Stimulated activated CD4-positive, alpha-beta T cell treated with anti-CD3 and anti-CD28 coated beads, Interleukin-12 subunit alpha, Interleukin-12 subunit beta, amount 100 ng/mL, for 24 hours (primary cell): ENCODE measurements at places on chromosomes 1 and 21.

- DNase-seq: no peak
Measured at GRCh38 chr1:230650300-230650699, 8.0 kb downstream of the COG2 start.

- DNase-seq: no peak
Measured at GRCh38 chr21:43361127-43361492, 65.8 kb downstream of the SIK1 start.

- no peak for DNase-seq
Measured at GRCh38 chr1:85224734-85225623, 24.2 kb upstream of the SYDE2 start.

DNA sequence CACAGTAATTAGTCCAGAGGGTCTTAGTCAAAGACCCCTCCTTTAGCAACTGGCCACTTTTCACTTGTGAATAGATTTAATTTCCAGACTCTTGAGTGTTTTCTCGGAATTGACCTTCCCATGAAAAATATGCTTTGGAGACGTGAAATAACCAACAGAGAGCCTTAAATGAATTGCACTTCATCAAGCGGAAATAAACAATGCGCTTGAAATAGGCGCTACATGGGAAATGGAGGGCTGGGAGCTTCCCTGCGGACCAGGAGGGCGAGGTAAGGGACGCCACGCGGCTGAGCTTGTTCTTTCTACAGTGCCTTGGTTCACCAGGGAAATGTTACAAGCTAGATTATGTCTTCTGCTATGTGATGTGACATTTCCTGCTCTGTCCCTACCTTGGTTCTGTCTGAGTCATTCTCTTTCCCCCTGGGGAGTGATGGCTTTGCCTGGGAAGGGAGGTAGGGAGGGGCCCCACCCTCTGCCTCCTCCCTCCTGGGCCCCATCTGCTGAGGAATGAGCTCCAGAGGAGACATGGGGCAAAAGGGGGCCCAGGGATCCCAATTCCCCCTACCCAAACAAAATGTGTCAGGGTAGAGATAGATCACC, 619.3 kb downstream of the PTPRU start:
- no peak for DNase-seq

- DNase-seq: no peak
Measured at GRCh38 chr21:17679002-17679600, 66.4 kb upstream of the BTG3 start.

GRCh38 chr1:84301004-84301784, at the start of gene SAMD13:
Gene SAMD13, plus strand, starts transcription at chr1:84301708. Its CDS starts 1,527 bp downstream, at chr1:84303235.
- DNase-seq: peak; percentile 15

DNA sequence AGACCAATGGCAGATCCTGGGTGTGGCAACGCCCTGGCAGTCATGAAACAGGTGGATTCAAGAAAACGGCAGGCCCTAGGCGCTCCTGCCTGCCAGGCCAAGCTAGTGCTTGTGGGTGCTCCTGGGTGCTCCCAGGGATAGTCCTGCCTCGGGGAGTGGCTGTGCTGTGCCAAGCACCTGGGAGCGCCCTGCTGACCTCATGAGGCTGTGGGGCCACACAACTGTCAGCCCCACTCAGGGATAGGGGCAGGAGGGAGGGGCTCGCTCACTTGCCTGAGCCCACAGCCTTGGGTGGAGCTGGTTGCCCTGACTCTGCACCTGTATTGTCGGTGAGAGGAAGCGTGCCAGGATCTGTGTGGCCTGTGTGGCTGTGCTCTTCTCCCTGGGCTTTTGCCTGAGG, 9.4 kb downstream of the SNAP47 start:
- no peak for DNase-seq

DNA sequence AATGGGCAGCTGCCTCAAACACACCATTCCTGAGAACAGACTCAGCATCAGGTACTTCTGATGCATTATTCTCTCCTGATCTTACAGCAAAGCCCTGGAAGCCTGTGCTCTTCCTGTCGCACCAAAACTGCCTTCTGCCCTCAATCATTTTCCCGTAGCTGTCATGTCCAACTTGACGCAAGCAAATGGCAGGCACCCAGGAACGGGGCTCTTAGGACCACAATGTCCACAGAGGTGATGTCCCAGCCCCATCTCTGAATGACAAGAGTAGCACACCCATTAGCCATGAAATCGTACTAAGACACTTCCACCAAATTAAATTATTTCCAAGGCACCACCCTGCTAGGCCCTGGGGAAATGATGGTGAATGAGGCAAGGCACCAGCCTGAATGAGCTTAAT, 47.1 kb downstream of the PTPN14 start:
- no peak for DNase-seq

GRCh38 chr21:38758501-38759214, 47.1 kb upstream of the ETS2 start:
- DNase-seq: no peak

- no peak for DNase-seq
Measured at GRCh38 chr1:98188774-98189173, 267.9 kb upstream of the DPYD start.

DNA sequence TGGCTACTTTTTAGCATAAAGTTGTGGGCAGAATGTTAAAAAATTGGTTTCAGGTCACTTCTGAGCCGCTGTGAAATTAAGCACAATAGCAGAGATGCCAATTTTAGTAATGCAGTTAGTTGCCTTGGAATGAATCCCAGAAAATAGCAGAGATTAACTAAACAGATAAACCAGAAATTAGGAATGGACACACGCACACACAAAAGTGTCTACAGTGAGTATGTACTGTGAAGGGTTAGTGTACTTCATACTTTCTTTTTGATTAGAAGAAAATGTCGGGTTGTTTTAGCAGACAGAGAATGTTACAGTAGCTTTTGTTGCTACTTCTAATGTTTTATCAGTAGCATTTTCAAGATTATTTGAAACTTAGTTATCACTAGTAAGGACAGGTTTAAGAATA, 106.7 kb downstream of the LEPR start:
- DNase-seq: no peak

DNA sequence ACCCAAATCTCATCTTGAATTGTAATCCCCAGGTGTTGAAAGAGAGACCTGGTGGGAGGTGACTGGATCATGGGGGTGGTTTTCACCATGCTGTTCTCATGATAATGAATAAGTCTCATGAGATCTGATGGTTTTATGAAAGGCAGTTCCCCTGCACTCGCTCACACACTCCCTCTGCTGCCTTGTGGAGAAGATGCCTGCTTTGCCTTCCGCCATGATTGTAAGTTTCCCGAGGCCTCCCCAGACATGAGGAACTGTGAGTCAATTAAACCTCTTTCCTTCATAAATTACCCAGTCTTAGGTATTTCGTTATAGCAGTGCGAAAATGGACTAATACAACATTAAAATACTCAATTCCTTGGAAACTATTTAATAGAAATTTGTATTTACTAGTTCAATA, 99.2 kb downstream of the PROX1 start:
- no peak for DNase-seq
